Stimulated activated CD8-positive, alpha-beta memory T cell treated with anti-CD3 and anti-CD28 coated beads, Interleukin-4, amount 100 ng/mL, for 1 hour (primary cell): ENCODE measurements at places on chromosomes 11 and 22.

GRCh38 chr11:17846852-17847453 lies 112.4 kb downstream of the KCNC1 start:
- no peak for DNase-seq

GRCh38 chr11:126824035-126824607 lies 176.4 kb downstream of the KIRREL3 start:
- no peak for DNase-seq

GRCh38 chr11:87422566-87422965 lies 384.8 kb downstream of the TMEM135 start:
- no peak for DNase-seq

GRCh38 chr11:64742087-64742888 lies 1.7 kb downstream of the RASGRP2 start:
- no peak for DNase-seq

DNA sequence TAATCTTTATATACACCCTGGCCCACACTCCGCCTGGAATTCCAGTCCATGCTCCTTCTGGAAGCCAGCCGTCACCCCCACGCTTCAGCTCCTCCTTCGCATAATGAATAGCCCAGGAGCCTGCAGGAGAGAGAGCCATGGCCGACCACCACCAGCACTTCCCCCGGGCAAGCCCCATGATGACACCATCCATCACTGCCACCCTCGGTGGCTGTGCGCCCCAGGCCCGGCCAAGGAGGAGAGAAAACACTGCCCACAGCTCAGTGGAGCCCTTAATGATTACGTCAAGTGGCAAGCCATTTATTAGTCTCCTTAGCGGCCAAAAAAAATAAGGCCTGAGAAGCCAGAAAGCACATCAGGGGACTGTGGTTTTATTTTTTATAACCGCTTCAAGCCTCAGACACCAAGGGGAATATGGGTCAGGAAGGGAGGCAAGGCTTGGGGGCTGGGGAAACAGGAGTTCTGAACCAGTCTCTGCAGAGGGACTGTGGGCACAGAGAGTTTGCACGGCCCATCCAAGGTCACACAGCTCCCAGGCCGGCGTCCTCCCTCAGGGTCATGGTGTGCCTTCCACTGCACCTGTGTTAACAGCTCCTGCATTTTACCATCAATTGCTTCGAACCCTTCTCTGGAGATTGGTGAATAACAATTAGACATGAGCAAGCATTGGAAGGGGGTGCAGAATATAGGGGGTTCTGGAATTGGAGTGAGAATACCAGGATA lies 134.3 kb downstream of the MN1 start:
- no peak for DNase-seq

GRCh38 chr11:93288079-93288478 lies 42.5 kb upstream of the DEUP1 start:
- no peak for DNase-seq

DNA sequence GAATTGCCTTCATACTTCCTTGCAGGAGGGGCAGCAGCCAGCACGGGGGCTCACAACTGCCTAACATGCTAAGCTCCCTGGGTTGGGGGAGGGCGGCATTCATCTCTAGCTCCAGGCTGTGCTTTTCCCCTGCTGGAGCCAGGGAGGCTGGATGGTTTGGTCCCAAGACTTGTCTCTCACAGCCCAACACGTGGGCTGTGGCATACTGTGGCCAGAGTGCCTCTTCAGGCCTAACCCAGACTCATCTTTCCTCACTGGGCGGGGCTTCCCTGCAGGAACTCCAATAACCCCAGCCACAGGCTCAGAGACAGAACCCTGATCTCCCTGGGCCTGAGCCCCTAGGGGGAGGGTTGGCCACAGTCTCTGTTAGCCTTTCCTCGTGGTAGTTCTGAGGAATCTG lies 121.9 kb upstream of the PLET1 start:
- no peak for DNase-seq
